ENCODE measurements at places on chromosomes 6 and 20.

DNA sequence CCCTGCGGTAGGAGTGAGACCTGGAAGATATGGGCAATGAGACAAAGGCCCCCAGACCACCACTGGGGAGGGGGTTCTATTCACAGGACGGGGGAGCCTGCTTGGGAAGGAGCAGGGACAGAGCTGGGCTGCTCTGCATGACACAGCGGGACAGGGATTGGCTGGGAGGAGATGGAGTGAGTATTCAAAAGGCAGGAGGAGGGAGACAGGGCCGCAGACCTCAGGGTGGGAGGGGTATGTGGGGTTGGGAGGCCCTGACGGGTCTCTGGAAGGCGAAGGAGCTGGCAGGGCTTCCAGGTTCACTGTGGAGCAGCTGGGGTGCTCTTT, 60.8 kb upstream of the RPS6KA2 start:
- no peak for DNase-seq

GRCh38 chr6:166523782-166524559, 62.5 kb downstream of the RAMACL start:
- DNase-seq = no peak

DNA sequence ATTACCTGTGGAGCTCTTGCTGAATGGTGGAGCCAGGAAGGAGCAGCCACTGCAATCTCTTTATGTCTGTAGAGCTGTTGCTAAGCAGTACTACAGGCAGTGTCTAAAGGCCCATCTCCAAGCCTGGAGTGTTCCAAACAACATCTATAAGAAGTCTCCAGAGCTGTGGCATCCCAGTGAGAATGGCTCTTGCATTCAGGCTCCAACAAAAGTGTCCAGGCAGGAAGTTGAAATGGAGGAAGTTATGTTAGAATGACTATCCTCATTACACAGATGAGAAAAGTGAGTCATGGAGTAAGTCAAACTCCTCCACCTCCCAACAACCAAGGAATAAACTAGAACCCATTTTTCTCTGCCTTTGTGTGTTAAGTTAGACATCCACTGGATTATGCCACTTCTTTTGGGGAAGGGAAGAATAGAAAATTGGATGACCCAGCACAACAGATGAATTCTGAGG, 288.5 kb upstream of the STXBP5 start:
- no peak for DNase-seq

GRCh38 chr6:75472885-75473284, 20.7 kb downstream of the FILIP1 start:
- DNase-seq = no peak

DNA sequence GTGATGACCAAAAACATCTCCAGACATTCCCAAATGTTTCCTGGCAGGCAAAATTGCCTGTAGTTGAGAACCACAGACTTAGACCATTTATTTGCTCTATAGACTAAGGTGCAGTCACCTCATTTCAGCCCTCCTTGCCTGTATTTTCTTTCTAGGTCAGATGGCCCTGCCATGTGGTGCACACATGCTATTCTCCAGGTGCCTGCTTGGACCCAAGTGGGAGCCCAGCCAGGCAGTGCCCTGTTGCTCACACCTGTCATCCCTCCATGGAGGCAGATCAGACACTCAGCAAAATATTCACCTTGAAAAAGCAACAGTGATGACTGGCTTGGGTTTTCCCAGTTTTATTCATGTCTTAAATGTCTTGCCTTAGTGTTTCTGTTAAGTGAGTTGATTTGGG, 311.4 kb downstream of the TFAP2C start:
- no peak for DNase-seq

DNA sequence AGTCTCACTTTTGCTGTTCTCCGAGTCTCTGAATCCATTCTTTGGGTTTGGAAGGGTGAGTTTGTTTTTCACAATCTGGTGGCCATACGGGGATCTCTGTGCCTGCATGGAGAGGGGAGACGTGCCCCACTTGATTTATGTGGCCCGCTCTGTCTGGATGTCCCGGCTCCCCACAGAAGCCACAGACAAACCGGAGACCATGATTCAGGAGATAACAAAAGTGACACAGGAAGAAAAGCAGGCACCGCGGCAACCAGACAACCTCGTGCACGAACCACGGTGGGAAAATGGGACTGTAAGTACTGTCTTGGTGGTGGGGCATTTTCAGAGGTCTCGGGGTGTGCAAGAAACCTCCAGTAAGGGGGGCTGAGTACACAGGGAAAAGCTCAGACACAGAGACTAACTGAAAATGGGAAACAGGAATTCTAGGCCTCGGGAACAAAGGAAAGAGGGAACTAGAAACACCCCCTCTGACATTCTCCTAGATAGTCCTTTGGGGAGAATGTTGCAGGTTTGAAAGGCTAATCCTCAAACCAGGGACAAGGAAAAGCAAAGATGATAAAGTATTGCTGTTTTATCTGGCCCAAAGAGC, 22.1 kb upstream of the ZNF318 start:
- DNase-seq = no peak
